ENCODE measurements at places on chromosomes 4 and X. TPM values are rescaled to one million over a fixed set of nuclear protein-coding genes. Genes with fewer than 3 reads are reported as not detected.

PTTG2 gene
- 0.45 TPM for total RNA-seq

GATA1 gene
- total RNA-seq, result not detected

GDPD2 gene
- total RNA-seq, result not detected

- DNase-seq, result no peak
Measured at GRCh38 chrX:11881485-11882170, 123.6 kb downstream of the MSL3 start.

- DNase-seq, result no peak
Measured at GRCh38 chrX:153836921-153837320, 6.6 kb upstream of the PDZD4 start.

DNA sequence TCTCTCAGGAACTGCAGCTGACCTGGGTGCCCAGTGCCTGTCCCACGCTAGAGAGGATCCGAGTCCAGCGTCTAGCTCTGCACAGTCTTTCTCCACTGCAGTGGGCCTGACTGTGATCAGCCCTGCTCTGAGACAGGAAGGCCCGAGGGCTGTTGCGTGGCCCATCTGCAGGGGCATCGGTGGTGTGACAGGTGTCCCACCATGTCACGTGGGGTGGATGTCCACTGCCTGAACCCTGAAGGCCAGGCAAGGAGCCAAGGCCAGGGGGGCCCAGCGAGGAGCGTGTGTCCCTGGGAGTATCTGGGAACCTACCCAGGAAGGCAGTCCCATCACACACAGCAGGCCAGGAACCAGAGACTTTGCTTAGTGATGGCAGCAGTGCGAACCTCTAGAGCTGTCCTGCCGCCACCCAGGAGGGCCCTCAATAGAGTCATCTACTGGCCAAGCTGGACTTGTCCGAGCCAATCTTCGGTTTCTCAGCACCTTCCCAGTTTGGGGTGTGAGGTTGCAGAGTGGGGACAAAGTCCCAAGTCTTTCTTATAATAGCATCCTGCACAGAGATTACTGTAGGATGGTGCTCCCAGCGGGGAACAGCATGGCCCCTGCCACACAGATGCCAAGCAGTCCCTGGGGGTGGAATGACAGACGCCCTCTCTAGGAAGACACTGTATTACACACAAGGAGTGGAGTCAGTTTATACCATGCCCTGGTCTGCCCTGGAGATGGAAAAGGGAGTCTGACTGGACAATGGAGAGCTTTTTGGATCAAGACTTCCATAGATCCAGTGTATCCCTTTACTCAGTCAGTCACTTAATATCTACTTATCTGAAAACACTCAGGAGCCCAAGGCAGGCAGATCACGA lies 38.3 kb downstream of the DCTD start:
- DNase-seq, result no peak
